WTC11 (cell line): ENCODE measurements at places on chromosomes 6 and 20. TPM values are rescaled to one million over a fixed set of nuclear protein-coding genes. Genes with fewer than 3 reads are reported as not detected.

DNA sequence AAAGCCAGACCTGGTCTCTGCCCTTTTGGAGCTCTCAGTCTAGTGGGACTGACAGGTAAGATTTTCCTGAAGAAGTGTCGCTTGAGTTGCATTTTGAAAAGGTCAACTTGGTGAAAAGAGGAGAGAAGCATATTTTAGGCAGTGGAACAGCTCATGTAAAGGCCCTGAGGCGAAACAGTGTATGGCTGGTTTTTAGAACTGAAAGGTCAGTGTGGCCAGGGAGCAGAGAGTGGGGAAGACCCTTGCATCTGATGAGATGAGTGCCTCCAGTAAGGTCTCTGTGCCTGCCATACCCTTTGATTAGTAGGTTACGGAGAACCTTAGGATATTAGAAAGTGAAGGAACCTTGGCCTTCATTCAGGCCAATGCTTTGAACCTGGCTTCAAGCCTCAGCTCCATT, 55.9 kb upstream of the SAYSD1 start:
- no peak overlapping the region for H3K4me3 ChIP-seq
- peaks cover 8% of the 10 kb centered on the region for H3K27me3 ChIP-seq
- H3K27ac ChIP-seq, result no peak overlapping the region
- peaks cover 29% of the 10 kb centered on the region for H3K36me3 ChIP-seq
- H3K4me1 ChIP-seq, result peaks cover 5% of the 10 kb centered on the region
- DNase-seq, result no peak

GRCh38 chr6:55980627-55981211, 105.3 kb upstream of the BMP5 start:
- H3K27ac ChIP-seq, result no peak overlapping the region
- peaks cover 7% of the 10 kb centered on the region for H3K36me3 ChIP-seq
- no peak overlapping the region for H3K4me3 ChIP-seq
- H3K4me1 ChIP-seq, result peaks cover 23% of the 10 kb centered on the region

GRCh38 chr6:34986845-34987246, 97.8 kb downstream of the ANKS1A start:
- peak overlapping the region; percentile 83 for H3K27ac ChIP-seq
- H3K4me3 ChIP-seq, result no peak overlapping the region
- H3K4me1 ChIP-seq, result peaks cover 8% of the 10 kb centered on the region

DNA sequence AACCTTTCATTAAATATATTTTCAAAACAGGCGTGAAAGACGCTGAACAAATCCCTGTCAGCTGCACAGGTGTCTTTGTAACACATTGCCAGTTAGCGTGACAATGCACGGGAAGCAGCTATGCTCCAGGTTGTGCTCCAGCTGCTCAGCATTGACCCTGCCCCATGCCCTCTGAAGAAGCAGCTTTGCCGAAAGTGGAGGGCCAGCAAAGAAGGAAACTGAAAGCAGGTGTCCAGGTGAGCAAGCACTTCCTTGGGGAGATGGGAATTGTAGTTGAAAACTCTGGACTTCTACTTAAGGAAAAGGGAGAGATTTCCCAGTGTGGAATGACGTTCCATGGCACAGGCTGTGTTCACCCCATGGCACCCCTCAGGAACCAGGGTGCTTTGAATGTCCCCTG, 125.7 kb downstream of the TTLL2 start:
- H3K4me3 ChIP-seq, result no peak overlapping the region
- peaks cover 13% of the 10 kb centered on the region for H3K4me1 ChIP-seq
- DNase-seq, result no peak
- no peaks in the 10 kb centered on the region for H3K36me3 ChIP-seq
- H3K27ac ChIP-seq, result no peak overlapping the region

GGTLC1 gene
- total RNA-seq, result not detected in 3 replicates

IYD gene
- 0.07 TPM in 1 of 3 replicates, not detected in the others for total RNA-seq

GRCh38 chr6:16800341-16800740, 39.1 kb upstream of the ATXN1 start:
- no peaks in the 10 kb centered on the region for H3K27me3 ChIP-seq
- no peak for DNase-seq
- no peak overlapping the region for H3K4me3 ChIP-seq
- no peak overlapping the region for H3K27ac ChIP-seq
- no peaks in the 10 kb centered on the region for H3K36me3 ChIP-seq
- peaks cover 29% of the 10 kb centered on the region for H3K4me1 ChIP-seq

- H3K27me3 ChIP-seq, result no peaks in the 10 kb centered on the region
- H3K36me3 ChIP-seq, result peaks cover 12% of the 10 kb centered on the region
- no peak for DNase-seq
These were observed 18.7 kb downstream of the ERGIC3 start for GRCh38 chr20:35560541-35560940.

GRCh38 chr6:157864185-157864761, 41.2 kb downstream of the SNX9 start:
- no peak overlapping the region for H3K4me3 ChIP-seq
- no peak for DNase-seq
- H3K4me1 ChIP-seq, result peaks cover 37% of the 10 kb centered on the region

GRCh38 chr6:1593958-1594314, 15.8 kb upstream of the FOXC1 start:
- no peak overlapping the region for H3K27ac ChIP-seq
- H3K4me1 ChIP-seq, result peaks cover 25% of the 10 kb centered on the region
- H3K36me3 ChIP-seq, result no peaks in the 10 kb centered on the region
- H3K27me3 ChIP-seq, result peaks cover 21% of the 10 kb centered on the region
- no peak for DNase-seq

DNA sequence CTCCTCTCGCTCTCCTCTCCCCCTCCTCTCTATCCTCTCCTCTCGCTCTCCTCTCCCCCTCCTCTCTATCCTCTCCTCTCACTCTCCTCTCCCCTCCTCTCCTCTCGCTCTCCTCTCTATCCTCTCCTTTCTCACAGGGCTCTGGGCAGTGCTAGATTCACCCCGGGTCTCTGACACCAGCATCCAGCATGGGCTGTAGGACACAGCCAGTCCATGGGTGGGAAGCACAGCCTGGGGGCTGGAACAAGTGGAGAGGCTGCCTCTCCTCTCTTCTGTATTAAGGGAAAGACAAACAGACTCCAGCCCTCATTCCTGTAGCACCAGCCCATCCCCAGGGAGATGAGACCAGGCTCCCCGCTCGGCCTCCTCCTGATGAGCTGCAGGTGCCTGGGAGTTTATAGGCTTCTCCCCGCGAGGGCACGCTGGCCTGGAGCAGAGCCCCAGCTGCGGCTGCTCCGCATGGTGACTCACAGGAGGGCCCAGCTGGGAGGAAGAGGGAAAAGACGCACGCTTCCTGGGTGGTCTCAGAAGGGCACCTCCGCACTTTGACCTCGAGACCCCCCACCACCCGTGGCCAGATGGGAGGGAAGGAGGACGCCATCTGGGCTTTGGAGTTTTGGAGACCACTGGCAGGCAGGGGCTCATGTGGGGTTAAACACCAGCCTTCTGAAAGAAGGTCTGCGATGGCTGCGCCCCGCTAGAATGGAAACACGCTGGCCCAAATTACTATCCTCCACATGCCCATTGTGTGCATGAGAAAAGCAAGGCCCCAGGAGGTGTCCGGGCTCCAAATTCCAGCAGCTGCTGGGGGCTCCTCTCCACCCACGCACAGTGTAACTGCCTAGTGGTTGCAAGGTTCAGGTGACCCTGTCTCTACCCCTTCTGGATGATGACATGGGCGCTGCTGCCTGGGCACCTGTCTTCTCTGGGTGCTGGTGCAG, 68.0 kb downstream of the BMP7 start:
- no peak overlapping the region for H3K27ac ChIP-seq
- H3K4me3 ChIP-seq, result no peak overlapping the region
- DNase-seq, result no peak
- peaks cover 5% of the 10 kb centered on the region; the same call in 1 of the 2 replicates for H3K36me3 ChIP-seq
- peaks cover 19% of the 10 kb centered on the region for H3K4me1 ChIP-seq

GRIK2 gene
- total RNA-seq, result 2.7 to 6.0 TPM (median 5.2 TPM) in 3 replicates

TMEM239 gene
- total RNA-seq, result not detected in 3 replicates

DNA sequence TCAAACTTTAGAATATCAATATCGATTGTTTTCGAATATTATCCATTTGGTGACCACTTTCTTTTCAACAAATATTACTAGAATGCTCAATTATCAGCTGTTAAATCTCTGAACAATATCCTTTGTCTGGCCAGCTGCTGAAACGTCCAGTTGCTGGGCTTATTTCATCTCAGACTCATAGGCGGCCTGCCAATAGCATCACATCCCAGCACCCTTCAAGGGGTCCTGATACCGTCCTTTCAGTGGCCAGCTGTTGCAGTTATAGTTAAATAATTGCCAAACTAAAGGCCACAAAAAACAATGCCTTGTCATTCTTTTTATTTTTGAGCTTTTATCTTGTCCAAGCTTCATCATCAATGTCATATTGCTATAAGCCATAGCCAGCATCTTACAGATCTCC, 1006.8 kb upstream of the MANEA start:
- DNase-seq, result no peak
- H3K36me3 ChIP-seq, result no peaks in the 10 kb centered on the region
- H3K27ac ChIP-seq, result no peak overlapping the region
- no peaks in the 10 kb centered on the region for H3K27me3 ChIP-seq

DNA sequence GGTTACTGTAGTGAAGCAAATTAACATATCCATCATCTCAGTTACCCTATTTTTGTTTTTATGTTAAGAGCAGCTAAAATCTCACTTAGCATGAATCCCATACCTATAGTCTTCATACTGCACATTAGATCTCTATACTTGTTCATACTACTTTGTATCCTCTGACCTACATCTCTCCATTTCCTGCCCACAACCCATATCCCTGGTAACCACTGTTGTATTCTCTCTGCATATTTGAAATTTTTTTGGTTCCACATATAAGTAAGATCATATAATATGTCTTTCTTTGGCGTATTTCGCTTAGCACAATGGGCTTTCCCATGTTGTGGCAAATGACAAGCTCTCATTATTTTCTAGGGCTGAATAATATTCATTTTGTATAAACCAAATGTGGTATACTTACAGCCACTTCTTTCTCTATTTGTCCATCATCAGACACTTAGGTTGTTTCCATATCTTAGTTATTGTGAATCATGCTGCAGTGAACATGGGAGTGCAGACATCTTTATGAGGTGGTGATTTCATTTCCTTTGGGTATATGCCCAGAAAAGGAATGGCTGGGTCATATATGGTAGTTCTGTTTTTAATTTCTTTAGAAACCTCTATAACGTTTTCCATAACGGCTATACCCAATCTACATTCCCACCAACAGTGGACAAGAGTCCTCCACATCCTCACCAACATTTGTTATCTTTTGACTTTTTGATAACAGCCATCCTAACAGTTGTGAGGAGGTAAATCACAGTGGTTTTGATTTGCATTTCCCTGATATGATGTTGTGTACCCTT, 39.8 kb downstream of the BACH2 start:
- H3K27ac ChIP-seq, result no peak overlapping the region
- H3K27me3 ChIP-seq, result no peaks in the 10 kb centered on the region
- H3K4me1 ChIP-seq, result no peaks in the 10 kb centered on the region
- no peak for DNase-seq
- no peak overlapping the region for H3K4me3 ChIP-seq
- no peaks in the 10 kb centered on the region for H3K36me3 ChIP-seq

DNA sequence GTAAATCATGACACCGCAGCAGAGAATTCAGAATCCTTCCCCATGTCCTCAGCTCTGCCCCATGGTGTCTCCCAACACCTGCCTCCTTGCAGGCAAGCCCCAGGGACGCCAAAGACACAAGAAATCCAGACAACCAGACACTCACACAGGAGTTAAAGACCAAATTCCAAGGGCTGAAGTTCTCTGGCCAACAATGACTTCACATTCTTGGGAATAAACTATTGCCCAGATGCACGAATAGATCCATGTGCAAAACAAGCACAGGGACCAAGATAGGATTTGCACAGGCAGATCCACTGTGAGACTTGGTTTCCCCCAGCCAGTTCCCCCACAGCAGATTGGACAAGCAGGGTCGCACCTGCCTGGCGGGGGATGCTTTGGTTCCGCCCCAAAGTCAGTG, 246.7 kb downstream of the SOD2 start:
- no peak overlapping the region for H3K27ac ChIP-seq
- no peaks in the 10 kb centered on the region; the same call in 1 of the 2 replicates for H3K27me3 ChIP-seq
- H3K36me3 ChIP-seq, result no peaks in the 10 kb centered on the region
- no peak overlapping the region for H3K4me3 ChIP-seq
- H3K4me1 ChIP-seq, result no peaks in the 10 kb centered on the region
- DNase-seq, result no peak

GPR6 gene
- 0.22 TPM in 1 of 3 replicates, not detected in the others for total RNA-seq

DNA sequence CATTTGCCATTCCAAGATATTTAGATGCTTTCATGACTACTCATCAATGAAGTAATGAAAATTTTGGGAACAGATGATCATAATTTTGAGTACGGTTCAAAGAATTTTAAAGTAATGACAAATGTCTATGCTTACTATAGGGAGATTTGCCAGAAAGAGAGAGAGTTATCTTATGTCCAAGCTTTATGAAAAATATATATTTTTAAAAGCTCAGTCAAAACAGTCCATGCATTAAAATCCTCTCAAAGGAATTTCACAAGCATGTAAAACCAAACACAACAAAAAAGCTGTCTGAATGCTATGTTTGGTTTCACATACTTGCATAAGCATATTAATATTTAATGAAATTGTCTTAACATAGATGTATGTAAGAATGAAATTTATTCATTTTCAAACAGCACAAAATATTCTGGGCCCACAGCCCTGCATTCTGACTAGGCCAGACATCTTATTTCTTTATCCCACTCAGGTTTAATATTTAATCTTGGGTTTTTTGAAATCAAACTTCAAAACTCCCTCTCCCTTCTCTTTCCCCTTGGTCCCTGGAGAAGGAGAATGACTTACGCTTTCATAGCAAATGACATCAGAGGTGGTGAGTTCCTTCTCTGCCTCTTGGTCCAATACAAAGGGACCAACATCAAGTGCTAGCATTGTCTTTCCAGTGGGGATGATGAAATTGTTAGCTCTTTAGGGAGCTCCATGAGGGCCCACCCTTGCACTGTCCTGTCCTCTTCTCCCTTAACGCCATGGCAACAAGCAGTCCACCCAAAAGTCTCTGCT, 94.2 kb downstream of the ADAT2 start:
- no peaks in the 10 kb centered on the region for H3K4me1 ChIP-seq
- no peaks in the 10 kb centered on the region for H3K27me3 ChIP-seq
- no peak overlapping the region for H3K27ac ChIP-seq
- H3K4me3 ChIP-seq, result no peak overlapping the region
- H3K36me3 ChIP-seq, result no peaks in the 10 kb centered on the region; the same call in 1 of the 2 replicates

SEL1L2 gene
- total RNA-seq, result 0.37 TPM in 1 of 3 replicates, not detected in the others

MTFR2 gene
- 8.2 to 8.5 TPM (median 8.5 TPM) in 3 replicates for total RNA-seq

DNA sequence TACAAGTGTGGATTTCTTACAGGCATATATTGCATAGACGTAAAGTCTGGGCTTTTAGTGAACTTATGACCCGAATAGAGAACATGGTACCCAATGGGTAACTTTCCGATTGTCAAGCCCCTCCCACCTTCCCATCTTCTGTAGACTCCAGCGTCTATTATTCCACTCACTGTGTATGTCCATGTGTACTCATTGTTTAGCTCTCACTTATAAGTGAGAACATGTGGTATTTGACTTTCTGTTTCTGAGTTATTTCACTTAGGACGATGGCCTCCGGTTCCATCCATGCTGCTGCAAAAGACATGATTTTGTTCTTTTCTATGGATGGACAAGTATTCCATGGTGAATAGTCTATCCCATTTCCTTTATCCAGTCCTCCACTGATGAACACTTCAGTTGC, 306.4 kb downstream of the CD83 start:
- H3K27ac ChIP-seq, result no peak overlapping the region
- H3K27me3 ChIP-seq, result no peaks in the 10 kb centered on the region
- DNase-seq, result no peak
- H3K4me3 ChIP-seq, result no peak overlapping the region
- no peaks in the 10 kb centered on the region for H3K36me3 ChIP-seq
- peaks cover 16% of the 10 kb centered on the region for H3K4me1 ChIP-seq

TUBB2A gene
- 357 to 403 TPM (median 394 TPM) in 3 replicates for total RNA-seq

- peak; percentile 59 for DNase-seq
- H3K27ac ChIP-seq, result no peak overlapping the region
- H3K4me1 ChIP-seq, result peaks cover 6% of the 10 kb centered on the region; the same call in 1 of the 2 replicates
- no peaks in the 10 kb centered on the region for H3K36me3 ChIP-seq
These were observed 1513.7 kb downstream of the GRIK2 start for GRCh38 chr6:102907181-102907580.
